ENCODE measurements at places on chromosomes 16 and 17.

GRCh38 chr16:64312980-64313379 lies 808.9 kb downstream of the CDH11 start:
- no peak for DNase-seq

- DNase-seq: no peak
Measured at GRCh38 chr16:704047-704446, 1.6 kb downstream of the FBXL16 start.

DNA sequence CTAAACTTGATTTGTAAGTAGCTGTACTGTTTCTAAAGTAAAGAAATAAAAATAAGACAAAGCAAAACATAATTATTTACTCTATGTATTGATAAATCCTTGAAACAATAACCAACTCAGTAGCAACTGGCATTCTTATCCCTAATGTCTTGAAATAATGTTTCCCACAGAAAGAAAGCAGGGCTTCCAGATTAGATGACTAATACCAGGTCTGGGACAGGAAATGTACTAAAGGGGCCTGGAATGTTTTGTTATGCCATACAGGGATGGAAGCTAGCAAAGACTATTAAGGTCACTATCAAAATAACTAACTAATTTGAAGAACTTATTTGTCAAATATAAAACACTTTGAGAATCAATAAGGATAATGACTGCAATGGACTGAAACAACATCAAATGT lies 82.1 kb downstream of the CFDP1 start:
- no peak for DNase-seq

DNA sequence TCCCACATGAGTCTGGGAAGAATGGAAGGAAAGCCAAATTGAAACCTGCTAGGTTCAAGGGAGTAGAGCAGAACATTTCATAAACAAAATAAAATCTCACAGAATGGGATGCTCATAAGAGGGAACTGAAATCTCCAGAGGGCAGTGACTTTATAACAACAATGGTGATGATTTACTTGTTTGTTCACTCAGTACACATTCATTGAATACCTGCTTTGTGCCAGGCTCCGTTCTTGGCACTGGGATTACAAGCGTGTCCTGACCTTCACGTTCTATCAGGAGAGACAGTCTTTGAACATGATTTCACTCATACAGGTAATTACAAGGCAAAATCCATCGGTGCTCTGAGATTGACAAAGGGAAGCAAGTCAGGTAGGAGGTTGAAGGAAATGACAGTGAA lies 356.3 kb downstream of the HAPSTR1 start:
- no peak for DNase-seq

GRCh38 chr16:87108278-87108677 lies 208.9 kb downstream of the C16orf95 start:
- DNase-seq: no peak

All from effector CD4-positive, alpha-beta T cell (primary cell).